Thoracic aorta (tissue), 2 donors: ENCODE measurements at places on chromosomes 6 and 20.

GRCh38 chr20:13822459-13822858 is 37.6 kb downstream of the NDUFAF5 start:
- H3K27ac ChIP-seq: no peak overlapping the region
- no peaks in the 10 kb centered on the region for H3K4me1 ChIP-seq
- H3K27me3 ChIP-seq: no peaks in the 10 kb centered on the region
- H3K4me3 ChIP-seq: no peak overlapping the region
- H3K36me3 ChIP-seq: peaks cover 5% of the 10 kb centered on the region

DNA sequence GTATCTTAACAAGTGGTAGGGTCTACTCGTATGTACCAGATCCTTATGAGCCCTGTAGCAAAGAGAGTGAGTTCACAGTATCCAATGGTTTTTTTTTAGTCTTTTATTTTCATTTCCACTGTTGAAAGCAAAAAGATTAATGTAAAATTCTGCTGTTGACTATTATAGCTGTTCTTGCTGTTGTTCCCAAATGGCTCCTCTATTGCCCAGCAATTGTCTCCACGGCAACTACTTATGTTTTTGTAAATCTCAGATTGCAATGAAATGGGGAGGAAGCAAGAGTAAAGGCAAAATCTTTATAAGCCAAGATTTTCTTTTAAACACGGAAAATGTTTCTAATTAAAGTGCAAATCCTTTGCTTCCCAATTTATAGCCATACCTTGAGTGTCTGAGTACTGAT is 406.1 kb downstream of the EPM2A start:
- no peaks in the 10 kb centered on the region for H3K4me1 ChIP-seq
- no peaks in the 10 kb centered on the region for H3K36me3 ChIP-seq
- H3K4me3 ChIP-seq: no peak overlapping the region

GRCh38 chr20:24027229-24027628 is 38.6 kb upstream of the GGTLC1 start:
- H3K36me3 ChIP-seq: no peaks in the 10 kb centered on the region
- no peaks in the 10 kb centered on the region for H3K4me1 ChIP-seq
- DNase-seq: peak; percentile 7
- no peaks in the 10 kb centered on the region for H3K27me3 ChIP-seq
- no peak overlapping the region for H3K27ac ChIP-seq

DNA sequence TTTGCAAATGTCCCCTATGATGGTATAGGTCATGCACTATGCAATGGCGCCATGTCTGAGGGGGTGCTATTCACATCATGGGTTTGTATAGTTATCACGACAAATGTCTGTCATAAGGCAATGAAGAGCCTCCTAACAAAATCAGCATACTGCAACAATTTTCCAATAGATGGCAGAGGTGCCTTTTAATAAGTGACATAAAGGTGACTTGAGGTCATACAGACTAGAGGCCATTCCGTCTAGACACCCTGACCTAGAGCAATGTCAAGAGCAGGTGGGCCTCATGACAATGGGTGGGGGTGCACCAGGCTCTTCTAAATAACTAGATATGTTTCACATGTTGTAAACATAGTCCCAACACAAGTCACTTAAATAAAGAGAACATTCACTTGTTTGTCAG is 107.7 kb downstream of the KIF6 start:
- no peak overlapping the region for H3K4me3 ChIP-seq
- no peaks in the 10 kb centered on the region for H3K27me3 ChIP-seq
- no peaks in the 10 kb centered on the region for H3K4me1 ChIP-seq
- no peak for DNase-seq
- no peaks in the 10 kb centered on the region for H3K36me3 ChIP-seq

- no peak for DNase-seq
- H3K36me3 ChIP-seq: no peaks in the 10 kb centered on the region
- no peaks in the 10 kb centered on the region for H3K27me3 ChIP-seq
- H3K4me3 ChIP-seq: no peak overlapping the region
These were observed 6.8 kb upstream of the HMGA1 start for GRCh38 chr6:34229877-34230276.

GRCh38 chr20:45452772-45453691 is 16.5 kb upstream of the WFDC2 start:
- H3K4me3 ChIP-seq: no peak overlapping the region
- no peak overlapping the region for H3K27ac ChIP-seq
- H3K4me1 ChIP-seq: peaks cover 16% of the 10 kb centered on the region
- no peaks in the 10 kb centered on the region for H3K36me3 ChIP-seq
- no peak for DNase-seq
